ENCODE measurements at places on chromosomes 1 and 21.

- DNase-seq: no peak
Observed at GRCh38 chr21:29550205-29550604, 251.5 kb downstream of the BACH1 start.

- DNase-seq: no peak
Observed at GRCh38 chr21:17343055-17343454, 169.8 kb upstream of the CXADR start.

DNA sequence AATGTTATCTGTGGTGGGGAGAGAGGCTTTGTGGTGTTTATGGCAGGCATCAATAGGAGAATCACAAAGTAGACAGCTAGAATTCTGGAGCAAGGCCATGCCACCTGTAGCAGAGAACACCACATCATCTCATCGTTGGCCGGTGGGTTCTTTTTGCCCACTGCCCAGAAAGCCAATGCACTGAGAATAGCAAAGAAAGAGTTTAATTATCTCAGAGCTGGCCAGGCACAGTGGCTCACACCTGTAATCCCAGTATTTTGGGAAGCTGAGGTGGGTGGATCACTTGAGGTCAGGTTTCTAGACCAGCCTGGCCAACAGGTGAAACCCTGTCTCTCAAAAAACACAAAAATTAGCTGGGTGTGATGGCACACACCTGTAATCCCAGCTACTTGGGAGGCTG lies 99.2 kb upstream of the COG2 start:
- no peak for DNase-seq

DNA sequence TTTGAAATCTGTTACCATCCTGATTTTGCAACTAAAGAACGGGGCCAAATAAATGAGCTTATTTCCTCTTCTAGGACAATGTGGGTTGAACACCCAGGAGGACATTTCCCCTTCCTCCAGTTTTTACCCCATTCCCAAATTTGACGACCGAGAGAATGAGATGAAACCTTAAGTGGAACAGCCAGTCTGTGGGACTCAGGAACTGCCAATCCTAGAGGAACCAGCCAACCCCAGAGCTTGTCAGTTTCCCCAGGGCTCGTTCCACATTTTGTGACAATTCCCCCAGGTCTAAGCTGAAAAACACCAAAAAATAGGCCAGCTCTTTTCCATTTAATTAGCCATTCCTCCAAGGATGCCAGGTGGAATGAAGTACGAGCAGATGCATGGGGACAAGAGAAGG lies 21.3 kb upstream of the MAPKAPK2 start:
- no peak for DNase-seq

DNA sequence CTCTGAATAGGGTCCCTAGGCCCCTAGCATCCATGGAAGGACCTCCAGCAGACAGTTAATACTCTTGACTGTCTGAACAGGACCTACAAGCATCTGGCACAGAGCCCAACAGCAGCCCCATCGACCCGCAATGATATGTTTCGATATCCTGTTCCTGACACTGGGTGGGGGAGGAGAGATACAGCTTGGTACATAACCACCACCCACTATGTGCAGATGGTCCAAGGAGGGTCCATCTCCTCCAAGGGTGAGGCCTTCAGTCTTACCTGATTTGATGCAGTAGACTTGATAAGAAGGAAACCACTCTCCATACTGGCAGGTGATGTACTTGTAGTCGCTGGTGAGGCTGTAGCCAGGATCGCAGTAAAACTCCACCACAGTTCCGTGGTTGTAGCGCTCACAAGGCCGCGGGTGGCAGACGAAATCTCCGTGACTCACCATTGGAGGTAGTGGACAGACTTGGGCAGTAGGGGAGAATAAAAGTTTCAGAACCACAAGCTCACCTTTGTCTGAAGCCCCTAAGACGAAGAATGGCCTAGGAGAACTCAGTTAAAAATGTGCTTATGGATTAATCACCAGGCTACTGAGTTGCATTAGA lies 86.0 kb upstream of the TLR5 start:
- DNase-seq: no peak

DNA sequence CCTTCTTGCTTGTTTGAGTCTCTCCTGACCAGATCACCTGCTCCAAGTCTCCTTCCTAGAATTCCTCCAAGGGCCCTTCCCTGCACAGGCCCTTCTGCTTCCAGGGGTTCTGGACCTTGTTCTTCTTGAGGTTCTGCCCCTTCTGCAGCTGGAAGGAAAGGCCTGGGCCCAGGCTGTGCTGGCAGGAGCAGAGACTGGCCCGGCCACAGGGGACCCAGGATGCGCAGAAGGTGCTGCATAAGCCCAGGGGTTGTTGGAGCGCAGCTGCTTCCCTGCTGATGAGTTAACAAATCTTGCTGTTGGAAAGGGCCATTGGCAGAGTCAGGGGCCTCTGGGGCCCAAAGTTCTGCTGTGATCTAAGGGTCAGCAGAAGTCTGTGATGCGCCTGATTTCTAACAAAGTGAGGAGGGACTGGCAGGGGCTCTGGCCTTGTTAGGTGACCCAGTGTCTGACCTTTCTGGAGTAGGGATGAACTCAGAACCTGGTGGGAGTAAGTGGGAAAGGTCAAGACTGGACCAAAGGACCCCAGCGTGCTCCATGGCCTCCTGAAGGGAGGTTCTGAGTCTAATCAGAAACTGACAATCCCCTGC lies 509.8 kb downstream of the PTPRU start:
- DNase-seq: no peak

GRCh38 chr21:21101911-21102310 lies 103.7 kb downstream of the NCAM2 start:
- no peak for DNase-seq

DNA sequence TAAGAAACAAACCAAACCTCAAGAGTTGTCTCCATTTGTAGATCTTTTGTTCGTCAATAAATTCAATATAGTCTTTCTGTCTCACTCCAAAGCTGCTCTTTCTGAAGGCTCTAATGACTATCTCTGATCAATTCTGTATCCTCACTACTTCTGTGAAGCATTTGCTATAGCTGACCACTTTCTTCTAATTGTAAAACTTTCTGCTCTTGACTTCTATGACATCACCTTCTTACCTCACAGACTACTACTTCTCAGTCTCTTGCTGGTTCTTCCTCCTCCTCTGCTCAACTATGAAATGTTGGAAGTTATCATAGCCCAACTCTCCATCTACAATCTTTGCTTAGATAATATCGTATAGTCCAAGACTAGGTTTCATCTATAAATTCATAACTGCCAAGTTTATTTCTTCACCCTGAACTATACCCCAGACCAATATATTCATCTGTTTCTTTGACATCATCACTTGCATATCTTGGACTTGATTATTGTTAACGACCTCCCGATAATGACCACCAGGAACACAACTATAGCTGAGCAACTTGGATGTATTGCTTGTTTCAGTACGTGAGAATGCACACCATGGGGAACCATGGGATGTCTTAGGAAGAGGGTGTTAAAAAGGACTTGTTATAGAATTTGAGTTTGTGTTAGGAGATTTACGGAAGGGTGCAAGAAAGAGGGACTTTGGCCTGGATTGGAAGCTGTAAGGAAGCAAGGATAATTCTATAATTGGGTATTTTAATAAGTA lies 2.0 kb upstream of the CDC7 start:
- DNase-seq: no peak

DNA sequence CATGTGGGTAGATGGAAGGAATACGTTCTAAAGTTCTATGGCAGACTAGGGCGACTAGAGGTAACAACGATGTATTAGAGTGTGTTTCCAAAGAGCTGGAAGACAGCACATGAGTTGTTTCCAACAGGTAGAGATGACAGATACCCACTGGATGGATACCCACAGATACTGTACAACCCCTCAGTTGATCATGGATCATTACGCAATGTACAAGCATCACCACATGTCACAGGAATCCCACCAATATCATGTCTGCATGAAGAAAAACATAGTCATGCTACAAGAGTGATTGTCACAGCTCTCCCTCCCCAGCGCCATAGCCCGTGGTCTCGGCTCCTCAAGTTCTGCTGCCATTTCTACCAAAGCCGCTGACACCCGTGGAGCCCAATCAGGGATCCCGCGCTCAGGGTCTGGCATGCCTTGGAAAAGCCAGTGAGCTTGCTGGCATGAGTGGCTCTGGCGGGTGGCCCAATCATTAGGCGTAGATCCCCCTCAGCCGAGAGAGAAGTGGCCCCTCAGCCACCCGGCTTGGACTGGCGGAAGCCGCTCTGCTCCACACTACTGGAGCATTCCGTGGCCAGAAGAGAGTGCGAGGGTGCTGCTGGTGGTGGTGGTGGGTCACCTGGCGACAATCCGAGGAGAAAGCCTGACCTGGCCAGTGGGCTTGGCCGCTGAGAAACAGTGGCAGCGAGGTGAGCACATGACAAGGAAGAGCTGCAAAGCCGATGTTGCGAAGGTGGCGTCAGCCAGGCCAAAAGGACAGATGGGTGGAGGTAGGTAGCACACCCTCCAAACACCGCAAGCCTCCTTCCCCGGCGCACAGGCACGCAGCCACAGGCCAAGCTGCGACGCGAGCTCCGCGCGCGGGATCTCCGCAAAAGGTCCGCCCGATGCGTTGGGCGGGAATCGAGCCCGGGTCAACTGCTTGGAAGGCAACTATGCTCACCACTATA lies 65.7 kb upstream of the FCGR2A start:
- no peak for DNase-seq

- no peak for DNase-seq
Observed at GRCh38 chr1:19894218-19894617, 12.0 kb downstream of the OTUD3 start.

DNA sequence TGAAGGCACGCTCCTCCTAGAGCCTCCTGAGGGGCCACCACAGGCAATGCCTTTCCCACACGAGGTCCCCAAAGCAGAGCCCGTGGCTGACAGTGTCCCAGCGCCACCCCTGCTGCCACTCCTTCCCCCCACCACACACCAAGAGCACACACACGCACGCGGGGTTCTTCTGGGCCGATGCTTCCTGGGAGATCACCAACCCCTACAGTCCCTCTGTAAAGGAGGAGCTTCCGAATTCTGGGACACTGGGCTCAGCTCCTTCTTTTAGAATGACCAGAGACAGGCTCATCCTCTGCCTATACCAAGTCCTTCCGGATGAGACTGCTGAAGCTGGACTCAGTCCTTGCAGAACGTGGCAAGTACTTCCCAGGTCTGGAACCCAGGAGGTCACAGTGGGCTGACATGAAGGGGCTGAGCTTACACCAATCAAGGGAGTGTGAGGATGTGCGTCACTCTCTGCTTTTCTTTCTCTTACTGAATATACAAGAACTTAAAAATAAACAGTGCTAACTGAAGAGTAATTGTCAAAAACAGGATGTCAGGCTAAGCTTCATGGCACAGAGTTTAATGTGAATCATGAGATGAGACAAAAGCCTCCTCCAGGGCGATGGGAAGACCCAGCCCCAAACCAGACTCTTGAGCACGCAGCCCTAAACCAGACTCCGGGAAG lies 12.7 kb downstream of the SSU72 start:
- DNase-seq: no peak

- DNase-seq: no peak
Observed at GRCh38 chr21:43767984-43768867, 7.9 kb downstream of the CSTB start.

DNA sequence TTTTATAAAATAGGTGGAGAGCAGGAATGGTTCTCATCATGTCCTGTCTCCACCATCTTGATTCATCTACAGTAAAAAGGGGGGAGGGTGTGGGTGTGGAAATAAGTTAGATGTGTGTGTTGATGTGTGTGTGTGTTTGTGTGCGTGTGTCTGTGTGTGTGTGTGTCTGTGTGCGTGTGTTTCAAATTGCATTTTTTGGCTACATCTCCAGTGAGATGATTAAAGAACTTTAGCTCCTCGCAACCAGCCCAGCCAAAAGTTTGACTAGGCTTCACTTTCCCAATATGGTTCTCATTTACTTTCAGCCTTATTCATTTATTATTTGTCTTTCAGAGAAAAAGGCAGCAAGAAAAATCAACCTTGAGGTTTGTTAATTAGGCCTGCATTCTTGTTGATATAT lies 14.7 kb upstream of the HAO2 start:
- no peak for DNase-seq

DNA sequence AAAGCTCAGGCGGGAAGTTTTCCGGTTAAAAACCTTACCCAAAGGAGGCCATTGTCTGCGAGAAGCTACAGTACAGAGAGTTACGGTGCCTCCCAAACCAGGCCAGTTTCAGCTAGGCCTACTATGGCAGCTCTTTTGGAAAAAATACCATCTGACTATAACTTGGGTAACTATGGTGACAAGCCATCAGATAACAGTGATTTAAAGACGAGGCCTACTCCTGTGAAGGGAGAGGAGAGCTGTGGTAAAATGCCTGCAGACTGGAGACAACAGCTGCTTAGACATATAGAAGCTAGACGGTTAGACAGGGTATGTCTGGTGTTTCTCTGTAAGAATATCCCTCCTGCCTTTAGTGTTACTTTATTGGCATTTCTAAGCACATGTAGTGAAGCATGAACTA lies 165.9 kb downstream of the LRRC40 start:
- DNase-seq: no peak

- no peak for DNase-seq
Observed at GRCh38 chr1:4854367-4854766, 200.0 kb downstream of the AJAP1 start.

GRCh38 chr1:29050166-29050565 lies 73.5 kb downstream of the TMEM200B start:
- DNase-seq: no peak

DNA sequence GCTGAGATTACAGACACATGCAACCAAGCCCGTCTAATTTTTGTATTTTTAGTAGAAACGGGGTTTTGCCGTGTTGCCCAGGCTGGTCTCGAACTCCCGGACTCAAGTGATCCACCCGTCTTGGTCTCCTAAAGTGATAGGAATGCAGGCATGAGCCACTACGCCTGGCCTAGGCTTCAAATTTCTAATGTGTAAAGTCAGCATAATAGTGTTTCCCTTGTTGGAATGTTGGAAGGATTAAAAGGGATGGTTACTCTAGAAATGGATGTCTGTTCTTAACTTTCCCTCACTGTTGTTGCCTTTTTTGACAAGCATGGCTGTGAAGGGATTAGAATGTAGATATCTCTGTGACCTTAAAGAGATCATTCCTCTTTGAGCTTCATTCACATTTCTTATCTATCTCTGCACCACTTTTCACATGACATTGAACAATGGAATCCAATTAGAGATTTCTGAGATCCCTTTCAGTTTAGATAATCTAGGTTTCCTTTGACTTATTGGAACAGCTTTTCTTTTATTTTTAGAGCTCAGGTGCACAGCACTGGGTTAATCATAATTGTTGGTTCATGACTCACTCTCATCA lies 33.7 kb downstream of the NFASC start:
- DNase-seq: no peak

- DNase-seq: no peak
Observed at GRCh38 chr1:221693087-221693486, 48.8 kb downstream of the DUSP10 start.

GRCh38 chr1:158393476-158393875 lies 5.8 kb downstream of the OR10T2 start:
- no peak for DNase-seq
